ENCODE measurements at places on chromosomes 5 and 9.
A peak's percentile ranks its signal among the peaks of the same experiment; 100 is the strongest.

DNA sequence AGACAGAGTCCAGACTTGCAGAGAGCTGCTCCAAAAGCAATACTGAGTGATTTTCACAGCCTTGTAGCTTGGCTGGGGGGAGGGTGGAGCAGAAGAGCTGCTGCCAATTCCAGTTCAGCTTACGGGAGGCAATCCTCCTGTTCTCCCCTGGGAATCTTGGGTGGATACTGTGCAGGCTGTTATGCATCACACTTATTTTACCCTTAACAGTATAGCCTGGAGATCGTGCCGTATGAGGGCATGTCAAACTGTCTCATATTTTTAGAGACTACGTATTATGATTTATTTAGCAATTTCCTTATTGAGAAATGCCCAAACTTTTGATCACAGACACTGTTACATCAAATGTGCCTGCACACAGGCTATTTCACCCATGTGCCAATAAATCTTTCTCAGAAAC lies 85.2 kb downstream of the BASP1 start:
- DNase-seq, result no peak

DNA sequence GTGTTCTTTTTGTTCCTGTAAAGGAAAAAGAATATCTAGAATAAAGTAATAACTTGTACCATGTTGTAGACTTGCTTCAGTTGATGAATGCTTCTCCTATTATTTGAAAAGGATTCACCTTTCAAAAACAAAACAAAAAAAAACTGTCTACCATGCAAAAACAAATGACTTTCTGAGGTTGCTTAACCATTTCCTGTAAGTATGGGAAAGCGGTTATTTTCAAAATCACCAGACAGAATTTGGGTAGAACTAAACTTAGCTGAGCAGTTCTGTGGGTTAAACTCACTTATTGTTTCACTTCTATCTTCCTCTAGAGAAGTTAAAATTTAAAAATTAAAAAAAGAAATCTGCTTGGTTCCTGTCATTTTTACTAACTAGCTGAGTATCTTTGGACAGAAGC lies 25.2 kb downstream of the LNPEP start:
- no peak for DNase-seq

GRCh38 chr5:125257057-125257972 lies 510.9 kb upstream of the ZNF608 start:
- DNase-seq, result no peak

DNA sequence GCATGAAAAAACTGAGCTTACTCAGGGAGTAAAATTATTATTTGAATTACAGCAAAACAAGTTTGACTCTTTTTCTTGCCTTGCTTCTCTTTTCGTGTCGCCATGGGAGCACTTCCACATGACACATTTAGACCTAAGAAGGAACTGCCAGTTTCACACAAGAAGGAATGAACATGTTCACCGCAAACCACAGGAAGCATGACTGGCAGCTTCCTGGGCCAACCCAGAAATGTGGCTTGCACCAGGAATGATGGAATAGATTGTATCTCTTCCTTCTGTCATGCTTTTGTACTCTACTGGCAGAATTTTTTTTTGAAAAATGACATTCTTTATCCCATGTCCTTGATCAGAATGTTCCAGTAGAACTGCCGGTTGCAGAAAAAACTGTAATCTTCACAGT lies 32.9 kb upstream of the MAN2A1 start:
- DNase-seq, result peak; percentile 24

GRCh38 chr5:178143901-178144300 lies 9.8 kb downstream of the NHP2 start:
- DNase-seq, result no peak

- DNase-seq, result no peak
These were observed 255.1 kb upstream of the NREP start for GRCh38 chr5:112012104-112012503.

Measured in omental fat pad (tissue), 4 donors.